Stimulated activated CD8-positive, alpha-beta memory T cell treated with anti-CD3 and anti-CD28 coated beads, Interleukin-12 subunit alpha, Interleukin-12 subunit beta, amount 100 ng/mL, for 4 hours (primary cell): ENCODE measurements at places on chromosomes 7 and 10.

DNA sequence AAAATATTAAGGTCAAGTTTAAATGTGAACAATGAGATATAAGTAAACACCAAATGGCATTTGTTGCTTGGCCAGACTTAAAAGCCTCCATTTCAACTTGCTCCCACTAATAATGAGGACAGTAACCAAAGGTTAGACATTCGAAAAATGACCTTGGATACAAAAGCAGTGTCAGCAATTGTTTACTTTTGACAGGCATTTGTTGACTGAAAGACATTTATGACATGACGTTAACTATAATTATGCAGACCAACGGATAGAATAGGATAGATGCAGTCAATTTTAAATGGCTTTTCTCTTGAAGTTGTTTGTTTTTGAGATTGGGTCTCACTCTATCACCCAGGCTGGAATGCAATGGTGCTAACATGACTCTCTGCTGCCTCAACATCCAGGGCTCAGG is 6.3 kb upstream of the WNT16 start:
- no peak for DNase-seq

- no peak for DNase-seq
Observed at GRCh38 chr10:9965341-9965740, 1052.3 kb upstream of the CELF2 start.

- no peak for DNase-seq
Observed at GRCh38 chr10:72688208-72688651, 3.7 kb upstream of the MCU start.

GRCh38 chr7:33250421-33250871 is 121.1 kb downstream of the BBS9 start:
- DNase-seq = no peak

- DNase-seq = no peak
Observed at GRCh38 chr10:42836096-42836495, 53.5 kb downstream of the BMS1 start.
